ENCODE measurements at places on chromosomes 3 and 15.

GRCh38 chr15:89863918-89864317 is 29.9 kb downstream of the AP3S2 start:
- DNase-seq = no peak

GRCh38 chr15:74845208-74845568 is 2.2 kb upstream of the ULK3 start:
- no peak for DNase-seq

- DNase-seq = no peak
Observed at GRCh38 chr3:127423856-127424765, 136.3 kb upstream of the PRR20G start.

- DNase-seq = no peak
Observed at GRCh38 chr3:128587391-128587790, 63.2 kb downstream of the RPN1 start.

GRCh38 chr3:186901135-186901734 is 29.1 kb upstream of the ST6GAL1 start:
- DNase-seq = peak; percentile 12

- no peak for DNase-seq
Observed at GRCh38 chr15:58081891-58082290, 16.4 kb upstream of the ALDH1A2 start.

GRCh38 chr3:114857299-114857701 is 289.8 kb downstream of the ZBTB20 start:
- DNase-seq = no peak

DNA sequence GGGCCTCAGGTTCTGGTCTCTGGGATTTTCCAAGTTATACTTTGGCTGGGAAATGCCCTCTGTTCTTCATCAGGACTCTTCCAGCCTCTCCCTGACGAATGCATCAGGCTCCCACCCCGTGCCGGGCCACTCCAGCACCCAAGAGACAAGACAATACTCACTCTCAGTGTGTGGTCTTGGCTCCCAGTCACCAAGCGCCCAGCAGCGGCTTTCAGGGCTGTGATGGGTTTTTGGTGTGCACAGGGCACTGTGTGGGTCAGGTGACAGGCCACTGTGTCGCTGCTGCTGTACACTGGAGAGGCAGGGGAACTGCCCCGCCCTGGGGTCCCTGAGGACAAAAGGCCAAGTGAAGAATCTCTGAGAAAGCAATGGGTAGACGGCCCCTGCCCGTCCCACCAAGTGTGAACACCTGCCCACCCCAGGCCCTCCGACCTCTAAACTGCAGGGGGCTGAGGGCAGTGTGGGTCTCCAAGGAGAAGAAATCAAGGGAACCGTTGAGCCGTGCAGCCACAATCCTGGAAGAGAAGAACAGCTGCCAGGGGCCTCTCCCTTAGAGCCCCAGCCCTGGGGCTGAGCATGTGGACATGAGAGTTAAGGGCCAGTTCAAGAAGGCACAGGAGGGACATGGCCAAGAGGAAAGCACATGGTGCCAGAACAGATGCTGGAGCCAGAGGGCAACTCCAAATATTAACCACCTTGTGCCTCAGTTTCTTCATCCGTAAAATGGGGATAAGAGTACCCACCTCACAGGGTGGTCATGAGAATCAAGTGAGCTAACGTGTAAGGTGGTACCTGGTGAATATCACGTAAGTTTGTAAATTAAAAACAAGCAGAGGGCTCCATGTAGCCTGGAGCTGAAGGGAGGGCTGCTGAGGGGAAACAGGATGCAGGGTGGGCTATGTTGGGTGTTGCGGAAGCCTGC is 34.1 kb downstream of the PTPN23 start:
- no peak for DNase-seq

GRCh38 chr3:129723558-129724324 is 117.3 kb upstream of the PLXND1 start:
- peak; percentile 79 for DNase-seq

DNA sequence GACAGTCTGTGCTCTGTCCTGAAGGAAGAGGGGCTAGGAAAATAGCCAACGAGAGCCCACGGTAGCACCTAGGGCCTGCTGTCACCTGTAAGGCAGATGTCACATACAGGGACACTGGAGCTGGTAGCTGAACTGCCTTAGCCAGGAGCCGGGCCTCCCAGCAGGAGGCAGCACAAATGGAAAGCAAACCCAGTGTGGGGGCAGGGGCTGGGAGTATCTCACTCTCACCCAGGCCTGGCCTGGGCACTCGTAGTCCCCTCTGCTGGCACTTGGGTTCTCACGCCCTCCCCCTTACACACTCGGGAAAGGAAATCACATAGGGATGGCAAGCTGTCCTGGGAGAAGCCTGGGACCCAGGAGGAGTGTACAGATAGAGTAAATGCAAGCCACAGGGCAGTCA is 173.1 kb upstream of the CHRNA7 start:
- DNase-seq = no peak

DNA sequence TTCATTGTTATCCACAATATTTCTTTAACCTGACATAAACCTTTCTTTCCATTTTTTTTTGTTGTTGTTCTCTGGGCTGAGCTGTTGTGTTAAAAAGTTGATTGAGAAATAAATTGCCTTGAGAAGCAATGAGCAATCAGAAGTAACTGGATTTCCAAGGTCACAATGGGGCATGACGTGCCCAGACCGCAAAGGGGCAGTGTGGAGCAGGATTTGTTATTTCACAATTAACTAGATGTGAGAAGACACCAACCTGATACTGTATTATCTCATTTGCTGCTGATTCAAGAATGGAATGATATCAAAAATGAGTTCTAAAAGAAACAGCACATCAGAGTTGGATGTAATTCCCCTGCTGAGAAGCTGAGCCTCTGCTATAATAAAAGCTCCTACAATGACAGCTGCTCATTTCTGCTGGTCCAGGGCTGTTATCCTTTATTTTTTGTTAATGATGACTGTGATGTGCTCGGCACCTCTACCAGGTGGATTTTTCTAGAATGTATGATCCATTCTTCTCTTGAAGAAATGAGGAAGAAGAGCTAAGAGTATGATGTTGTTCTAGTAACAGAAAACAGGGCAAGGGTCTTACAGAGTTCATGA is 28.1 kb downstream of the CPNE4 start:
- DNase-seq = no peak

- DNase-seq = no peak
Observed at GRCh38 chr15:39154227-39154638, 426.6 kb upstream of the THBS1 start.

- DNase-seq = no peak
Observed at GRCh38 chr3:178645503-178645902, 109.3 kb downstream of the KCNMB2 start.

DNA sequence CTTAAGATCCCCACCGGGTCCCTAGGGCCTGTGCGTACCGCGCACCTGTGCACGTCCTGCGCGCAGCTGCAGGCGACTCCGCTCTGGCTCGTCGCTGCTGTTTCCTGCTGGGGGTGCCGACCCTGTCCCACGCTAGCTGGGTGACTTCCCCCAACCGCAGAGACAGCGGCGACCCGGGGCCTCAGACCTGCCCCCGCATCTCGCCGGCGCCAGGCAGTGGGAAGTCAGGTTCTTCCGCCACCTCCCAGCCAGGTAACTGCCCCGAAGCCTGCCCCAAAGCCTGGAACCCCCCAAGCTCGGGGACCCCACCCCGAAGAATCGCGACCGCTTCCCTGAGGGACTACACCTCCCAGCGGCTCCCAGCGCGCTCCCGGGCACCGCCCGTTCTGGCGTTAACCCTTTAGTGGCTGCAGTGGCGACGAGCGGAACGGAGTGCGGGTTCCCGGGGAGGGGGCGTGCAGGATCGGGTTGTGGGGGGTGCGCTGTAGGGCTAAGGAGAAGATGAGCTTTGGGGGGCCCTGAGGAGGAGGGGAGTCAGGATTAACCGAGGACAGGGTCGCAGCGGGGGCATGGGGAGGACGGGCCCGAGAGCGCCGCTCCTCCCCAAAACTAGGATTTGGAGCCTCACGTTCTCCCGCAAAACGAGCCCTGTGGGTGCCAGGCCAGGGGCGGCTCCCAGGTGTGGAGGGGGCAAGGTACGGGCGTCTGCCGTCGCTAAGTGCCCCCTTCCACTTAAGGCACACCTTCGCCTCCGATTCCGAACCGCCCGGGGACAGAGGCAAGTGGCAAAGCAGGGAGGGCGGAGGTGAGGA is 589 bp downstream of the NEIL1 start:
- no peak for DNase-seq

DNA sequence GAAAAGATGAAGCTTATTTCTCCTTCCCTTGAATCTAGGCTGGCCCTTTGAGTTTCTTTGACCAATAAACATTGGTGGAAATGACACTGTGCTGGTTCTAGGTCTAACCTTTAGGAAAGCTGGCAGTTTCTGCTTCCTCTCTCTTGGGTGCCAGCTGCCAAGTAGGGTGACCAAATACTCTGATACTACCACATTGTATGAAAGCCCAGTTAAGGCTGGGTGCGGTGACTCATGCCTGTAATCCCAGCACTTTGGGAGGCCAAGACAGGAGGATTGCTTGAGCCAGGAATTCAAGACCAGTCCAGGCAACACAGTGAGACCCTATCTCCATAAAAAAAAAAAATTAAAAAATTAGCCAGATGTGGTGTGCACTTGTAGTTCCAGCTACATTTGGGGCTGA is 320.7 kb downstream of the ZNF621 start:
- no peak for DNase-seq

GRCh38 chr15:98560338-98560737 is 88.0 kb upstream of the IGF1R start:
- no peak for DNase-seq

DNA sequence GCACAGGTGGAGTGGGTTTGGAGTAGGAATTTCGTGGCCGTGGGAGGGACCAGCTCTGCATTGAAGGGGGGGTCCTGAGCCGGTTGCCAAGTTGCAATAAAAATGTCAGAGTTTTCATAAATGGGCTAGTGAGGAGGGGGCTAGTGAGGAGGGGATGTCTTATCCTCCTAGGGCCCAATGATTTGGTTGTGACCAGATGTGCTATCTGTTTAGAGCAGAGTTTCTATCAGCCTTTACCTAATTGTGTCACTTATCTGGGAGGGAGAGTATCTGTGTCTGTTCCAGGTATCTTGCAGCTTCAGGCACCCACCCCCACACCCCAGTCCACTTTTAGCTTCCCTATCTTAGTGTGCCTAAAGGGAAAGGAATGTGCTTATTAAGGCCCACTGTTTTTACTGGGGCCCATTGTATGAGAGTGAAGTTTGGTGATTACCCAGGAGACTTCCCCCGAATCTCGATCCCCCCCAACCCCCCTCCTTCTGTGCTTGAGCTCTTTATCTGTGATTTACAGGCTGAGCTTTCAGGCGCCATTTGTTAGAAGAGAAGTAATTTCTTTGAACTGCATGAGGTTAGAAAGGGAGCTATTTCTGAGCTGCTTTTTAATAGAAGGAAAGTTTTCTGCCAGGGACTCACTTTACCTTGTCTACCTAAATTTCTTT is 42.6 kb downstream of the PPCDC start:
- peak; percentile 39 for DNase-seq

DNA sequence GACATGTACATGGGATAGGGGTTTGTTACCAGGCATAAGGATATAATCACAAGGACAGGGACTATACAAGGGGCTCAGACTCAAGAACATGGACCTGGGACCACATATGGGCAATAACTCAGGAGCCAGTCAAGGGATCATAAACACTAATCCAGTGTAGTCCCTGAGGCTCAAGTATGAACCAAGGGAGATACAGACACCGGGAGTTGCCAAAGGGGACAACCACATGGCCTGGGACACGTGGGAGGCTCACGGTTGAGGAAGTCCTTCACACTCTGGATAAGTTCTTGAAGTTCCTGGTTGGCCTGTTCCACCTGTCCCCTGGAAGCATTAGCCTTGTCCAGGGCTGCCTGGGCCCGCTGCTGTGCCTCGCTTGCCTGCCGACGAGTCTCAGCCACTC is 1.8 kb upstream of the USP19 start:
- DNase-seq = no peak

DNA sequence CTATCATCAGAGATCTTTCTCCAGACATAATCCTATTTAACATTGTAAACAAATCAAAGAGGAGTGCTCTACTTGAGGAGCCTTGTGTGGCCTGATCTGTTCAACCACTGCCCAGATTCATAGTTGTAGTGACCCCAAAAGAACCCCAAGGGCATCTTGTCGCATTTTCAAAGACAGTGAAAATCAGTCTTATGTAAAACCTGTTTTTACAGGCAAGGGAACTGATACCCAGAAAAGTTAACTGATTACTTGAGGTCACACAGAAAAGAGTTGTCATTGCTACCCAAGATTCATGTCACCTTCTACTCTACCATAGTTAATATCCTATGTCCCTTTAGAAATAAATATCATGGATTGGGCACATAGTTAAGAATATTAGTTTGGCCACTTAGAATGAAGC is 40.5 kb upstream of the ARPP21 start:
- DNase-seq = no peak

- DNase-seq = no peak
Observed at GRCh38 chr3:14047027-14047426, 77.6 kb downstream of the CHCHD4 start.

- no peak for DNase-seq
Observed at GRCh38 chr3:39327746-39328349, 1.7 kb upstream of the CCR8 start.

DNA sequence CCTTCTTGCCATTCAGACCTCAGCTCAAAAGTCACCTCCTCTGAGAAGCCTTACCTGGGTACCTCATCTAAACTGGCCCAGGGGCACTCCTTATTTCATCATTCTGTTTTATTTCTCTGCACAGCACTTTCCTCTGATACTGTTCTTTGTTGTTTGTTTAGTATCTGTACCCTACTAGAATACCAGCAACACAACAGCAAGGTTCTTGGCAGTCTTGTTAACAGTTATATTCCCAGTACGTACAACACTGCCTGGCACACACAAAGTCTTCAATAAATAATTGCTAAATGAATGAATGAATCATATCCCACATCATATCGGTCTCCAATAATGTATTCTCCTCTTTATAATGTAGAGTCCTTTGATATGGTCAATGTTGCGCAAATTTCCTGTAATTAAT is 188.1 kb downstream of the FOXP1 start:
- peak; percentile 22 for DNase-seq

DNA sequence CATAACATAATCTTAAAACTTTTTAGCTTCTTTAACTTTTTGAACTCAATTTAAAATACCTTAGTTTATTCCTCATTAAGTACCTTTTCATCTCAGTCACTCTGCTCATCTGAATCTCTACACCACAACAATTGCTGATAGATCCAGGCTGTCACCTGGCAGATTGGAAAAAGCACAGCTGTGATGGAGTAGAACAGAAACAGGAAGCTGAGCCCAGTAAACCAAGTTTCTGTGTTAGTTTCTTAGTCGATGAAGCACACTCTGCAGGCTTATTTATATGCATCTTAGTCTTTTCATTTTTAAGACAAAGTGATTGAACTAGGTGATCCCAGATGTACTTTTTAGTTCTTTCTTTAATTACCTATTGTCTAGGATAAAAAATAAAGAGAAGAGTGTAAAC is 1398.0 kb upstream of the ALCAM start:
- no peak for DNase-seq
